Hippocampal formation (tissue), 2 donors: ENCODE measurements at places on chromosomes 3 and 15.

DNA sequence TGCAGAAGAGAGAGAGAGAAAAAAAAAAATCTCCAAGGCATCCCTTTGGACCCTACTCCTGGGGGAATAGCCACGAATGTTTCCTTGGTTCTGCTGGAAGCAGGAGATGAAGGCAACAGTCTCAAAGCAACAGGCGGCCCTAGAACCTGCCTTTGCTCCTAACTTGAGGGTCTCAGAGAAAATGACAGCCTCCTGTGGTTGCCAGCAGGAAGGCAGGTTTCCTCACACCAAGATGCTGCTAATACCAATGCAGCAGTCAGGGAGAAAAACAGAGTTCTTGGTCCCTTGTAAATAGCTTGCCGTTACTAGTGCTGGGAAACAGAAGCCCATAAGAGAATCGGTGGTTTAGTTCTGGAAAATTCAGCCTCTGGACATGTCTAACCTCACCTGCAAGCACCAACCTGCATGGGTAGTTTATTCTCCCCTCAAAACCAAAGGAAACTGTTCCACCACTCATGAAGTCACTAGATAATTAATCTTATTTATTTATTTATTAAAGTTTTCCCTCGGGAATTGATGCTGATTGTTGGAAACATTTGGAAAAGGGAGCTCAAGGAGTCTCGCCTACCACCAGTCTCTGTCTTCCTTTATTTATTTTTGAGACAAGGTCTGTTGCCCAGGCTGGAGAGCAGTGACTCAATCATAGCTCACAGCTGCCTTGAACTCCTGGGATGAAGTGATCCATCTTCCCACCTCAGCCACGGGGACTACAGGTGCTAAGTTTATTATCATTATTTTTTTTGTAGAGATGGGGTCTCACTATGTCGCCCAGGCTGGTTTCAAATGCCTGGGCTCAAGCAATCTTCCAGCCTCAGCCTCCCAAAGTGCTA is 883 bp upstream of the FRMD4B start:
- DNase-seq, result no peak

DNA sequence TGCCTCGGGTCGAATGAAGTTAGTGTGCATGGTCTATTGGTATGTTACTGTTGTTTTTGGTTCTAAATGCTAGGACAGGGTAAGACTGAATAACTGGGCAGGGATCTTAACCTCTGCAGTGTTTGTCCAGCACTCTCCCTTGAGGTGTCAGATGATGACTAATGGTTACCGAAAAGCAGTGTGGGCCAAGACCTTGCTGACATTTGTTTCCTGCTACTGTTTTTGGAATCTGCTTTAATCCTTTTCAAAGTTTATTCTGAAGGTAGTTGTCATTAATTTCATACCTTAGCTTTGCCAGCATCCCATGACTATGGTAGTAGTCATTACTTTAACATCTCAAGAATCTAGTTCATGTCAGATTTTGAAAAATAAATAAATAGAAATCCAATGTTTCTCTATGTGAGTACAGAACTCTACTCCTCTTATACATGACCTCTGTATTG is 117.0 kb downstream of the P3H2 start:
- DNase-seq, result no peak

- DNase-seq, result no peak
Measured at GRCh38 chr15:49343546-49343945, 79.5 kb upstream of the FGF7 start.

DNA sequence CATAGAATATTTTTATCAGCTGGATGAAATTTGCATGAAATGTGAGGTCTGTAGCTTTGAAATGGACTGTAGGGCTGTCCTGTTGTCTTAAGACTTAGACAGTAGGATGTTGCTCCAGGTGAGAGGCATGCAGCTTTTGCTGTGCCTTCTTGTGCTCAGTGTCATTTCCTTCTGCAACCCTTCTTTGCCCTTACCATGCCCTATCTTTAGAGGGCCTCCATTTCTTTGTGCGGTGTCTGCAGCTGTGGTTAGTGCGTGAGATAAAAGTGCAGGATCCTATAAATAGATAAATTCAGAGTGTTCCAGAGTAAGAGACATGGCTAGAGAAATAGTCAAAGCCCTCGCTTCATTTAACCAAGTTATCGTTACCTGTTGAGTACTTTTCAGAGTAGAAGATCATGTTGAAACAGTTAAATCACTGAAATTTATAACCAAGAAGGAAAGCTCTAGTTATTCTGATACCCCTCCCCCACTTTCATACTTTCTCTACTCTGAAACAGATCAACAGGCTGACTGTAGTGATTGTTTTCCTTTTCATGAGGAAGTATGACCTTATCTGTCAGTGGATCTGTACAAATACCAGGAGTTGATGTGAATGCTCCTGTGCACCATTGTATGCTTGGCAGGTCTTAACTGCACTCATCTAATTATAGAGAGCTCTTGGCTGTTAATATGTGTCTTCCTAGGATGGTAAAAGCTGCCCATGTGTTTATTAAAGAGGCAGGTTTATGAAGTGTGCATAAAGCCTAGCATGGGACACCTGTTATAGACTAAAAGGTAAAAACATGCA is 18.2 kb downstream of the EIF3J start:
- no peak for DNase-seq

DNA sequence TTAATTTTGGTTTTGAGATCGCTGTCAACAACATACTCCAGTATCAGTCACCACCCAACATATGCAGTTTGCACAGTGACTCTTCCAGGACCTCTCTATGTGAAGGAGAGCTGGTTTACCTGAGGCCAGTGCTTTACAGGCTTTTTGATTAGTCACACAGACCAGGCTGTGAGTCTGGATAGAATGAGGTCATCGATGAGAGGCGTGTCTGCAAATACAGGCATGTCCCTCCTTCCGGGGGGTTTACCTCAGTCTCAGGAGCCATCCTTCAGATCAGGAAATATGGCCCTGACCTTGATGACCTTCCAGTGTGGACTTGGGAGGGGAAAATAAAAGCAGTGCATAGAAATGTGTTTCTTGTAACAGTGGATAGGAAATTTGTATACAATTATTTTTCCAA is 46.9 kb downstream of the KBTBD12 start:
- DNase-seq, result no peak

DNA sequence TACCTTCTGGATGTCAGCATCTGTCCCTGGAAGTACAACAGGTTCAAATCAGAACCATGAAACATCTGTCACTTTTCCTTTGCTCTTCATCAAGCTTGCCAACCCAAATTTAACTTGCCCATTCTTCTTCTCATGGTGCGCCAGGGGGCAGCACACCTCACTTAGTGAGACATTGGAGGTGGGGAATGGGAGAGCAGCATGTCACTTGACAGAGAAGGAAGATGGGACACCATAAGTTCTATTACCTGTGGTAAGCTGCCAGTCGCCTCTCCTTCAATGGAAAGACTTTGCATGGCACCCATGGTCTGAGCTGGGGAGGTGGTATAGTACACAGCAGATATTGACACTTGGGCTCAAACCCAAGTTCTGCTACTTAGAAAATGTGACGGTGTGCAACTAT is 2.9 kb downstream of the SCN5A start:
- no peak for DNase-seq

DNA sequence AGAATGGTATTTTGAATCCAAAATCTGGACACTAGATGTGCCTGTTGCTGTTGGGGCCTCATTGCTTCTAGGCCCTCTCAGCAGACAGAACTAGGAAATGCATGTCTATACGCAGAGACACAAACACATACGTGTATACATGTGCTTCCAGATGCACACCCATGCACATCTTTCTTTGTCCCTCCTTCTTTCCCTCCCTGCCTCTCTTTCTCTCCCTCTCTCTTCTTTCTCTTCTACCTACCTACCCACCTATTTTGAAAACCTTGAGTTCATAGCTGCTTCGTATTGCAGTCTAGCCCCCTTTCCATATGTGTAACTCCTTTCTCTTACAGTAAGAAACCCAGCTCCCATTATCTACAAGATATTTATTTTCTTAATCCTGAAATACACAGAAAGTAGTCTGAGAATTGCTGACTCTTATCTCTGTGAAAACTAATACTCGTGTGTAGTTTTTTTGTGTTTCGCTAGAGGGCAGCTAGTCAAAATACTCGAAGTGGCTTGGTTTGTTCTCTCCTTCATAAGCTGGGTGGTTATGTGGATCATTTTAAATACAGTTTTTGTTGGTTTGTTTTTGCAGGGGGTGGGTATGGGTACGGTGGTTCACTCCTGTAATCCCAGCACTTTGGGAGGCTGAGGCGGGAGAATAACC is 18.5 kb downstream of the RPL32 start:
- no peak for DNase-seq

- no peak for DNase-seq
Measured at GRCh38 chr3:195762611-195763010, 41.8 kb downstream of the MUC20 start.

- DNase-seq, result no peak
Measured at GRCh38 chr3:190305406-190305805, 16.8 kb downstream of the CLDN1 start.

- no peak for DNase-seq
Measured at GRCh38 chr15:59688423-59688781, 718 bp downstream of the BNIP2 start.

DNA sequence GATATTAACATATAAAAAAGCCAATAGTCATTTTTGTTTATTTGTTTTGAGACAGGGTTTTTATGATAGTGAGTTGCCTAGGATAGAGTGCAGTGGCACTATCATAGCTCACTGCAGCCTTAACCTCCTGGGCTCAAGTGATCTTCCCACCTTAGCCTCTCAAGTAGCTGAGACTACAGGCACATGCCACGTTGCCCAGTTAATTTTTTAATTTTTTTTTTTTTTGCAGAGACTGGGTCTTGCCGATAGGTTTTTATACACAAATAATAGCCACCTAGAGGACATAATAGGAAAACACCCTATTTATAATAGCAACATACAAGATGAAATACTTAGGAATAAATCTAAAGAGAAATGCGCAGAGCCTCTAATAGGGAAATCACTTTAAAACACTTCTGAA is 13.3 kb downstream of the EIF3J start:
- DNase-seq, result no peak

- DNase-seq, result no peak
Measured at GRCh38 chr3:10417847-10418246, 87.5 kb downstream of the ATP2B2 start.

DNA sequence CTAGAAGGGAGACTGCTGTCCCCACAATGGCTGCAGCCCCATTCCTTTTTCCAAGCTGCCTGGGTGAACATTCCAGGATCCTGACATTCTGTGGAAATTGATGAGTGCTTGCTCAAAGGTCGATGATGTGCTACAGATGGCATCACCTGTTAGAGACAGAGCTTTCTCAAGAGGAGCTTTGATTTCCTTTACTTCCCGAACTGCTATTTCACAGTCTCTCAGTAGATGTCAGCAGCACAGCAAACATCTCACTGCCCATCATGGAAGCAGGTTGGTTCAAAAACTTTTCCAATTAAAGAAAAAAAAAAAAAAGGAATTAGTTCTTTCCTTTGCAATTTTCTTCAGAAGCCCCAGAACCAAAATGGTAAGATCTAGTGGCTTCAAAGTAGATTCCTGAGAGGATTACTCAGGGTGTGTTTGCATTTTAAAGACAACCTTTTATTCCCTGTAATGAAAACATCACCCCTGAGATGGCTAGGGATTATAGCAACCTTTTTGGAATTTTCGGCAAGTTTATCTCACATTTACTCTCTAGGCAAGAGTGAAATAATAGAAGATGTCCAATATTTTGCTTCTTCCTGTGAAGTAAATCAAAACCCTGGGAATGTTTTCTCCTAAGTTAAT is 44.8 kb downstream of the POLR2M start:
- peak; percentile 58 for DNase-seq

DNA sequence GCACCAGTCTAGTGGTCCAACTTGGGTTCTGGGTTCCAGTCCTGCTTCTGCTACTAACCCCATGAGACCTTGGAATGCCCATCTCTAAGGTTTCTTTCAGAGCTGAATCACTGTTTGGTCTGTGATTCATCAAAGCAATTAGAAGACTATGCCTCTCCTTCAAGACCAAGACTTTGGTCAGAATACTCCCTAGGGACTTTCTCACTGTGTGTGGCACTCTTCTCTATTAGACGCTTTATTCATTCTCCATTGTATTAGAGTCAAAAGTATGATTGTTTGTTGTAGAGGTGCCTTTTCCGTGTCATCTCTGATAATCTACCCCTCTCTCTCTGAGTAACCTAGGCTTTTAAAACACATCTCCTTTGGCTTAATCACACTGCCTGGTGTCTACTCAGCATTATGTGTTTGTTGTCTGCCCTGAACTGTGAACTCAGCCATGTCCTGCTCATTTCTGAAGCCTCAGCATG is 90.5 kb downstream of the LPP start:
- no peak for DNase-seq

DNA sequence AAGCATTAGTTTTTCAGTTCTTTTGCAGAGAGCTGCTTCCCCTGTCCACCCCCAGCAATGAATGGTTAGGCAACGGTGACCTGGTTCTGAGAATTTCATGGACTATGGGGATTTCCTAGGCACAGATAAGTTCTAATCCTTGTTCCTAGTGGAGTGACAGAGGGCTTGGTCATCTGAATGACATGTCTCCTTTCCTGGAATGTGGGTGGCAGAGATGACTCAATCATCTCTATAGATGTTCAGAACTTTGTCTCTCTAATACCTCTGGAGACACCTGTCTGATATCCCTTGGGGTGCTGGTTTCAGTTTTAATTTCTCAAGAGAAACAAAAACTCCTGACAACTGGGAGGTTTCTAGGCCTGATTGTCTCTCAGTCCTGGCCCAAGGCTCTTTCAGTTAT is 10.4 kb downstream of the PLA2G4E start:
- DNase-seq, result no peak

DNA sequence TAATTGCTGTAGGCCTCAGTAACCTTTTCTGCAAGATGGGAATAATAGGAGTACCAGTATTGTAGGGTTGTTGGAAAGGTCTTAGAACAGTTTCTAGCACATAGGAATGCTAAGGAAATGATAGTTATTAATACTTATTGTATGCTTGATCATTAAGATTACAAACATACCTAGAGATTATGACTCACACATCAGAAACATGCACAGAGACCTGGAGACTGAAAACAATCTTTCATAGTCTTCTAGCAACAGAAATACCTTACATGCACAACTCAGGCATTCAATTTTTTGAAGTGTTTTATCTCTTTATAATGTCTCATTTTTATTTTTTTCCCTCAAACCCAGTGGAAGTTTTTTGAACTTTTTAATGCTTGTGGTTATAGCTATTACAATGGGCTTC is 104.4 kb upstream of the ZBTB20 start:
- DNase-seq, result no peak

DNA sequence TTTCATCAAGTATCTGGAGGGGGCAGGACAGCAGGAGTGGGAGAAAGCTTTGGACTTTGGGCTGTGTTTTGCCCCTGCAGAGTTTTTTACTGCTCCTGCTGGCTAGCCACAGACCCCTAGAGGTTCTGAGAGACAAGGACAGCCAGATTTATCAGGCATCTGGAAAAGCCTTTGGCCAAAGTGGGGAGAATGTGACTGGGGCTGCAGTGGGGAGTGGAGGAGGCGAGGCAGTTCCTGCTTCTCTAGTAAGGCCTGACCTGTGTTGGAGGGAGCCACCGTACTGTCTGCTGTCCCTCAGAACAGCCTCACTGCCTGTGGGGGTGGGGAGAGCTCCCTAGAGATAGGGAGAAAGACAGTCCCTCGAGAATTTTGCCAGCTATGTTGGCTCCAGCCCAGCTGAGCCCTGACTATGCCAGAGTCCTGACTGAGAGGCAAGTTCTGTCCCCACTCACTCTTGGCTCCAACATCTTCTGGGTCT is 2.2 kb downstream of the ALPK3 start:
- DNase-seq, result no peak
